AML-193 (cell line): ENCODE measurements at places on chromosomes 13 and 19.

GRCh38 chr19:55176076-55176475, 4.0 kb downstream of the SYT5 start:
- no peak for DNase-seq

GRCh38 chr19:32333227-32333626, 12.2 kb upstream of the ZNF507 start:
- DNase-seq: no peak

GRCh38 chr13:85864963-85865530, 65.8 kb upstream of the SLITRK6 start:
- peak; percentile 15 for DNase-seq

GRCh38 chr13:93753639-93754038, 527.0 kb downstream of the GPC6 start:
- no peak for DNase-seq

DNA sequence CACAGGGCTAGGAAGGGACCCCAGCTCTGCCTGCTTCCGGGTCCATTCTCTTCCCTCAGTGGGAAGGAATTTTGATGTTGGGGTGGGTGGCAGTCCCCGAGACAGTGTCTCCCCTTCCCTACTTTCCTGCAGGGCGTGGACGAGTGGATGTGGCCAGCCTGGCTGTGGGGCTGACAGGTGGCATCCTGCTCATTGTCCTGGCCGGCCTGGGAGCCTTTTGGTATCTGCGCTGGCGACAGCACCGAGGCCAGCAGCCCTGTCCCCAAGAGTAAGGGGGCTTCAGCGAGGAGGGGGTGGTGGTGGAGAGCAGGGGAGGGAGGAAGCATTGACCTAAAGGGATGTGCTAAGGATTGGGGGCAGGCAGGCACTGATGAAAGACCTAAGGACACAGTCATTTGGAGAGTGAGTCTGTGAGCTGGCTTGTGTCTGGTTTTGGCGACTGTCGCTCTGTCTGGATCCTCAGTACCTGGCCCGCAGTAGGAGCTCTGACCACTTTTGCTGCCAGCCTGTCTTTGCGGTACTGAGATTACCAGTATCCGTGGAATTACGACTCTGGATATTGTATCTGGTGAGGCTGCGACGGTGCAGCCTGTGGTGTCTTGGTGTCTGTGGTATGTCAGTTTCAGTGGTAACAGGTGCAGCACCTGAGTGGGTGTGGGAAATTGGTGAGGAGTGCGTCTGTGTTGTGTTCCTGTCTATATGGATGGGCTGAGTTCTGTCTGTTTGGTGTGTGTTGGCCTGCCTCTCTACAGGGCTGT, 2.4 kb upstream of the PRR12 start:
- DNase-seq: no peak

DNA sequence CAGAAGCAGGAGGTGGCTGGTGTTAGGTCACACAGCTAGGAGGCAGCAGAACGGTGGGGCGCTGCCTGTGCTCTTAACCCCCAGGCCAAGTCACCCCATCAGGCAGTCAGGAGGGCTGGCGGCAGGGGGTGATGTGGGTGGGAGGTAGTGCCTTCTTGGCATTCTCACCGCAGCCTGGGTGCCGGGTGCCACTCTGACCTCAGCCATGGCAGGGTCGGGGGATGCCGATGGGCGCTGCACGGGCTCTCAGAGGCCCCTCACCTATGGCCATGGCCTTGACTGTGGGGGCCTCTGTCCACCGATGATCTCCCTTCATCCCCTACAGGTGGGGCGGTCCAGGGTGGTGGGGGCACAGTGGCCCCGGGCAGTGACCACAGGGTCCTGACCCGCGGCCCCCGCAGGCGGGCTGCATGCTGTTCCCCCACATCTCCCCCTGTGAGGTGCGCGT, 5.6 kb downstream of the PTOV1 start:
- no peak for DNase-seq

DNA sequence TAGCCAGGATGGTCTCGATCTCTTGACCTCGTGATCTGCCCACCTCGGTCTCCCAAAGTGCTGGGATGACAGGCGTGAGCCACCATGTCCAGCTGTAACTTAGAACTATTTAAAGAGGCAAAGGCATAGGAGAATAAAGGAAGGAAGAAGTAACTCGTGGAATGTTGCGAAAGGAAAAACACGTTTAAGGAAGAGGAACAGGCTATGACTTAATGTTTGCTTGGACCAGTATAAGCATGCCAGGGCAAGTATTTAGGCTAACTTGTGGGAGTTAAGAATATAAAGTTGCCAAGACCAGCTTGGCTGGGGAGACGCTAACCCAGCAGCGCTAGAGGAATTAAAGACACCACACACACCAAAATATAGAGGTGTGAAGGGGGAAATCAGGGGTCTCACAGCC, 33.5 kb downstream of the ZNF844 start:
- DNase-seq: peak; percentile 17

DNA sequence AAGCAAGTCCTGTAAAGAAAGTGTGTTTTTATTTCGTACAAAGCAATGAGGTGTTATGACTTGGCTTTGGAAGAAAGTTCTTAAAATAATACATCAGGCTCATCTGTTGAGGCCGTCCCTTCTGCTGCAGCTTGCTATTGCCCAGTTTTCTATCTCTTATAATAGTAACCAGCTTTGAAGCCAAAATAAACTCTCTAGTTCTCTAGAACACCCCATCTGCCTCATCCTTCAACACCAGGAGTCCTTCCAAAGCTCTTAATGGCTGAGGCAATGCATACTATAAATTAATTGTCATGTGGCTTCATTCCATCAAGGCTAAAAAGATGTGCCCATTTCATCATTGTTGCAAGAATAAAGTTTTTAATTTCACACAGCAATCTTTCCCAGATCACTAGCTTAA, 49.4 kb upstream of the IPO5 start:
- no peak for DNase-seq

GRCh38 chr19:11506101-11506555, 489 bp upstream of the ZNF653 start:
- peak; percentile 64 for DNase-seq

DNA sequence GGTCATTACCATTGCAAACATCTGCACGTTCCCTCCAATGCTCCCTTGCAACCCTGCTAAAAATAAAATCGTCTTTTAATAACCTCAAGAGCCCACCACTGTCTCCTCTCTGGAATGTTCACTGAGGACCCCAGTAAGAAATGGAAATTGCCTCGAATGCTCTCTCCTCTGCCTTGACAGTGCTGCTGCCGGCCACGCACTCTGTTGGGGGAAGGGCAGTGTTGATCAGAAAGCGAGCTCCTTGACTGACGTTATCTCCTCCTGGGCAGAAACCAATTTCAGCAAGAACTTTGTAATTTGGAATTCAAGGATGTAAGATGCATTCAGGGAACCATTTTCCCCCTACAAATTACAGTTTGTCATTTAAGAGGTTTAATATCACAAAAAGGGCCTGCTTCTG, 718.5 kb downstream of the UQCRFS1 start:
- DNase-seq: no peak

GRCh38 chr13:90933097-90933826, 414.2 kb upstream of the MIR17HG start:
- DNase-seq: no peak

- peak; percentile 82 for DNase-seq
Observed at GRCh38 chr19:2394442-2395292, 32.7 kb downstream of the TIMM13 start.

- no peak for DNase-seq
Observed at GRCh38 chr19:30202060-30202600, 170.1 kb upstream of the ZNF536 start.

DNA sequence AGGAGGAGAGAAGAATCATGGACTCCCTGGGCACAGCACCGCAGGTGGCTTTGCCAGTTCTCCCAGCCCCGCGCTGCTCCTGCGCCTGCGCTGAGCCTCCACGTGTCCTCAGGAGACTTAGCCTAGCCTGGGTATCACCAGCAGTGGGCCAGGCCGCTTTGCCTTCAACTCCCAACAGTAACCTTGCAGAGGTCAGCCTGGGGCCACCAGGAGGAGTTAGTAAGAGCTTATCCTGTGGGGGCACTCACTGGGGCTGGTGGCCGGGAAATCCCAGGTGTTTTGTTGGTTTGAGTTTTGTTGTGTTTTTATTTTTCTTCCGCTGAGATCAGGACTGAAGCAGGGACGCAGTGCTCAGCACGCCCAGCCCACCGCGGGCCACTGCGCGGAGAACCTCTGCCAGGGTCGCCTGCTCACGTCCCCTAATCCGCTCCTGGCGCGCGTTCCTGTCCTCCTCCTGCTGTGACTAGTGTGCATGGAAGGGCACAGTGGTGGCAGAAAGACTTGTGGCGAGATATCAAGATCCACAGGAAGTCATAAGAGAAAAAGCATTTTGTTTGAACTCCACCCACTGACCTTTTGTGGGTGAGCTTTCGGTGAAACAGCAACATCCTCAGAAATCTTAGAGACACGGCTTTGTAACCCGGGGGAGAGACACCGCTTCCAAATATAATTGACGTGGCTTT, 207.4 kb upstream of the RFC3 start:
- DNase-seq: no peak

DNA sequence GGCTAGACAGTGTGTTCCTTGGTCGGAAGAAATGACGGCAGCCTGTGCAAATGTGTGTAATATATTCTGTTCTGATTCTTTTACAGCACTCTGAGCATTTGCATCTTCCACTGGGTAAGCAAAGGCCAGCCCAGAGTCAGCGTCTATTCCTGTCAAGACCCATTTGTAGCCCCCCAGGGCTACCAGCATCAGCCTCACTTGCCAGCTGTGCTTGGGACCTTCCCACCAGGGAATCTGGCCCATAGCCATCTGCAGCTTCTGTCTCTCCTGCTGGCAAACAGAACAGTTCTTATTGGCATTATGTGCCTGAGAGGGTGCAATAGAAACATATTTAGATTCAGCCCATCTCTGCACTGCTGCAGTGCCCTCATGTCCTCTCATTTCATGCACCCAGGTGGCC, 6.0 kb upstream of the IGLON5 start:
- DNase-seq: no peak

- no peak for DNase-seq
Observed at GRCh38 chr19:325173-325936, 19.2 kb downstream of the MIER2 start.

GRCh38 chr19:40264314-40265054, 20.7 kb downstream of the AKT2 start:
- no peak for DNase-seq

- no peak for DNase-seq
Observed at GRCh38 chr13:48485432-48485831, 47.4 kb downstream of the RCBTB2 start.

GRCh38 chr13:107650081-107650701, 565.1 kb downstream of the LIG4 start:
- DNase-seq: peak; percentile 6

- no peak for DNase-seq
Observed at GRCh38 chr13:52010890-52011631, at the start of gene ATP7B. ATP7B (minus strand) TSS chr13:52011450; CDS start chr13:52011337, 113 bp downstream.

DNA sequence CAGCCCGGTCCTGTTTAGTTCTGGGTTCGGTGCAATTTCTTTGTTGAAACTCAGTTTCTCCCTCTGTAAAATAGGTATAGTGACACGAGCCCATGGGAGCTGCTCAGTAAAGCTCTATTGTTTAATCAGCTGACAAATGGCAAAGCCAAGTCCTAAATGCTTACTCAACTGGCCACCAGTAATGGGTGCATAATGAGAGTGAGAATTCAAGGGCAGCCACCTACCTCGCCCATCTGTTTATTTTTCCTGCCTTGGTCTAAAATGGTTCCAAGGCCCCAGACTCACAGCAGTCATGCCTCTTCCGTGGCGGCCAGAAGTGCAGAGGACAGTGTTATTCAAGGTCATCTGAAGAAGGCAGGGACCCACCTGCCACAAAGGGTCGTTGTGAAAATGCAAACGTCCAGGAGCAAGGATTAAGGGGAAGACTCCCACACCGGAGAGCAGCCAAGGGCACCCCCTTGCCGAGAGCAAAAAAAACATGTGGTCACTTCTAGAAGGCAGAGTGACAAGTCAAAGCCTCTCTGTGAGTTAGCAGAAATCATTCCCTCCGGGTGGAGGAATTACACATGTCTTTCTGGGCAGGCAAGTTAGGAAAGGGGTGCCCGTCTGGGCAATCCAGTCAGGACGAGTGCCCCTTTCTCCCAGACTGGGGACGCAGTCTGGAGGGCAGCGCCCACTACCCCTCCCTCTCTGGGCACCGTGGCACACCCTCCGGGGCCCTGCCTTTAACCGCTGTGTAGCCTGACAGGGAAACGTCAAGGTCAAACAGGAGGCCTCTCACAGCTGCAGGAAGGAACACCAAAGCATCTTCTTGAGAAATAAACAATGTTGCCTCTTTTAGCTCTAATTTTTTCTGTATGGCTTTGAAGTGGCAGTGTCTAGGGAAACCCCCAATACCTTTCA, 186.2 kb downstream of the FOXO1 start:
- no peak for DNase-seq

DNA sequence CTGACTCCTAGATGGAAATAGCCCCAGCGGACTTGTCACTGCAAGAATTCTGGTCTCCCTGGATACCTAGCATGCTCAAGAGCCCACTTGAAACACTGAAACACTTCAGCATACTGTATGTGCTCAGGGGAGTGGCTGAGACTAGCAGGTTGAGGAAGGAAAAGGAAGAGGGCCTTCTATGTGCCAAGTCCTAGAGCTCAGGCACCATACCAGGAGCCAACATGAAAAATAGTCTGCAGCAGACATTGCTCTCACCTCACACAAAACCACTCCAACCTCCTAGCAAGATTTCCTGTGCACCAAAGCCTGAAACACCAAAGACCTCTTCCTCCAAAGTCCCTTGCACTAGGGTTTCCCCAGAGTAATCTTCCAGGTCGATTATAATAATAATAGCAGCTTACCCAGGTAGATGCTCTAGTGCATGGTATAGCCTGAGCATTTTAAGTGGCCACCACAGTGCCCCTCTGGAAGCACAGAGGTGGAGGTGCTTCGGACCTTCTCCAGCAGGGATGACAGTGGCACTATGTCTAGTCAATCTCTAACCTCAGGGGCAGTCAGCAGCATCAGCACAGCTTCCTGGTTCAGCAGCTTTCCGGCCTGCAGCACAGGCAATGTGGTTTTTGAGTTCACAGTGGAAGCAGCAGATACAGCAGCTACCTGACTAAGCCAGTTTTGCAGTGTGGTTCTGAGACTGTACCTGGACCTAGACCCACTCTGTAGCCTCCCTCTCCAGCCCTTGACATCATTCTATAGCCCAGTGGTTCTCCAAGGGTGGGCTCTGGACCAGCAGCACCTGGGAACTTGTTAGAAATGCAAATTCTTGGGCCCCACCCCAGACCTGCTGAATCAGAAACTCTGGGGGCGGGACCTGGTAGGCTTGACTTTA, 45.6 kb upstream of the UBE2L5 start:
- DNase-seq: peak; percentile 86

DNA sequence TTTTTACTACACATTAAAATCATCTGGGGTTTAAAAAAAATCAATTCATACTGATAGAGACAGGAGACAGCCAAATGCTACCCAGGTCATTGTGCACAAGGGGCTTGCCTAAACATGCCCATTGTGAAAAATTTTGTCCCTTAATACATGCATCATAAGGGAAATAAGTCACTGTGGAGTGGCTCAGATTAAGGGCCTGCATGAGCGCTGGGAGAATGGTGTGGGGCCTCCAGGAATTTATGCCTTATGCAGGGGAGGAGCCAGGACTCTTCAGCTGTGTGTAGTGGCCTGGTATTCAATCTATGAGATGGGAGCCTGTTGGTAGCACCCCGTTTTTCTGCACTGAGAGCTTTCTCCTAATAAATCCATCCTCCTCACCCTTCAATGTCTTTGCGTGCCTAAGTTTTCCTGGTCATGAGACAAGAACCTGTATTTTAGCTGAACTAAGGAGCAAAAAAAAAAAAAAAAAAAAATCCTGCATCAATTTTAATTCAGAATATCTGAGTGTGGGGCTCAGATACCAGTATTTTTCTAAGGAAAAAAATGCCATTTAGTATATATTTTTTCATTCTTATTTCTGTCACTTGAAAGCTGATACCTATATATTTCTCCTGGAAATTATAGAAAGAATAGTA, 997.6 kb upstream of the ATXN8OS start:
- no peak for DNase-seq
